ENCODE measurements at places on chromosomes 12 and 14.

GRCh38 chr14:89760086-89760485 lies 194.4 kb downstream of the EFCAB11 start:
- no peak for DNase-seq

DNA sequence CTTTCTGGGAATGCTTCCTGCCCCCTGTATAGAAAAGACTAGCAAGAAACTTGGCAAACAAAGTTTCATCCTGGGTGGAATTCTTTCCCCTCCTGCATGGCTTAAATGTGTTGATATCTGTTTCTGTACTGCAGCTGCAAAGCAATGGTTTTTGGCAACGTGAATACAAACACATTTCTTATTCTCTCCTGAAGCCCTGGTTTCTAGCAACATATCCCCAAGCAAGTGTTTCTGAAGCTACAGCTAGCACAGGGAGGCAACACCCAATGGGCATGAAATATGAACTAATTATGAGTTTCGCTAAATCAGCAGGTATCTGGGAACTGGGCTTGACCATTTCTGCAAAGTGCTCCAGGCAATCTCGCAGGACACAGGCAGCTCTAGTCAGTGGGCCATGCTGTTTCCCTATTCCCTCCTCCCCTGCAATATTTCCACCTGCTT lies 392.3 kb upstream of the TMPO start:
- DNase-seq, result no peak

DNA sequence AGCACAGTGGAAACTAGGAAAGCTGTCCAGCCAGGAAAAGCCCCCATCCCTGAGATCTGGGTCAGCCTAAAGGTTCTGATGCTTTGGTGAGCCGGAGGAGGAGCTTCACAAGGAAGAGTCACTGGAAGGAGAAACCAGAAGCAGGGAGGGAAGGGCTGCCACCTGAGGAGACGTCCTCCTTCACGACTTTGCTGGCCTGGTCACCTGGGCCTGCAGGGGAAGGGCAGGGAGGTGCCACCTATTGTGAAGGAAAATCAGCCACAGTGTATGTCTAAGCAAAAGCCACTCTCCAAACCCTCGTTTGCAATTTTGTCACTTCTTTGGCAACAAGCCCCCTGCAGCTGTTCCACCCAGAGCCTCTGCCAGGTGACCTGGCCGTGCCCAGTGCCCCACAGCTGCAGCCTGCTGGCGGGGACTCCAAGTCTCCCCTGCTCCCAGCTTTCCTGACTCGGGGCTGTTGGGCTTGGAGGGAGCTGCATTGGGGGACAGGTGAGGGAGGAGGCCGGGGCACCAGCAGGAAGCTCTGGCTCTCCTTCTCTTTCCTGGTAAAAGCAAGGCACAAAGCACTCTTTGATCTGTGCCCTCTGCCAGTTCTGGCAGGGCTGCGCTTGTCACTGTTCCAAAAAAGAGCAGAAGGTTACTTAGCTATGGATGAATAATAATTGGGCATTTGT lies 120.9 kb upstream of the BCL2L14 start:
- DNase-seq, result no peak

DNA sequence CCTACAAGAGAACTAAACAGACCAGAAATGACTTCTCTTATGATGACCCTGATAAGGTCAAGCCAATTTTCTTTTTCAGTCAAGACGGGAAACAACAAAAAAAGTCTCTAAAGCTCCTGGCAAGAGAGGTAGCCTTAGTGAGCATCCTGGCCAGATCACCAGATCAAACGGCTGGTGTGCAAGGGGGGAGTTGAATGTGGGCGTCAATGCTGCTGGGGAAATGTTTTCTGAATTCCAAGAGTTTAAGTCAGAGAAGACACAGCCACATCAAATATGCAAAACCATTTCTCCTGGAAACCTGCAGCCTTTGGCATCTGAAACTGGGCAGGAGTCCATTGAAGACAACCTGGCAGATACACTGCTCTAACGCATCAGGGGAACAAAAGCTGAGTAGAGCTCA lies 16.0 kb upstream of the SELPLG start:
- DNase-seq, result no peak

- no peak for DNase-seq
These were observed 171.8 kb upstream of the PWP1 start for GRCh38 chr12:107513636-107514400.

DNA sequence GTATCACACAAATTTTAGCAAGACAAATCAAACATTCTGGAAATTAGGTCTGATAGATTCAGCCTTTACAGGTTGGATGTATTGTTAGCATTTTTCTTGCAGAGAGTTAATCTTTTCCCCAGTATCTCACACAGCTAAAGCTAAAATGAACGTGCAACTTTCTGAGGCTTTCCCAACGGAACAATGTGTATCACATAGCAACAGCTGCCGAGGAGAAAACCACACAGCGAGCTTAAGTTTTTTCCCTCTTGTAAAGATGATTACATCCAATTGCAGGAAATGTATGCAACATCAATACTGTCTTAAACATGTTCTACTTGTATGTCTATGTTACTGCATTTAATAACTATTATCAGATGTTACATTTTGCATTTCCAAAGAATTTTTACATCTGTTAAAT lies 182.2 kb downstream of the CCDC59 start:
- no peak for DNase-seq

DNA sequence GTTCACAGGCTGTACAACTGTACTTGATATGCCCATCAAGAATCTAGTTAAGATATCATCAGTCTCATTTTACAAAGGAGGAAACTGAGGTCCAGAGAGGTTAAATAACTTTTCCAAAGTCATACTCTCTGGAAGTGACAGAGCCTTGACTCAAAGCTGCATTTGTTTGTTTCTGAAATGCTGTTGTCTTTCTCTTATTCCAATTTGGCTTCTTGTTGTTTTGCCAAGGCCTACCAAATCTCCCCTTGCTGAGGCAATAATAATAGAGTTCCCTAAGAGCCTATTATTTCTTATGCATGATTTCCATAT lies 79.8 kb upstream of the C12orf71 start:
- no peak for DNase-seq

GRCh38 chr12:57213763-57214397 lies 2.7 kb upstream of the NXPH4 start:
- no peak for DNase-seq

DNA sequence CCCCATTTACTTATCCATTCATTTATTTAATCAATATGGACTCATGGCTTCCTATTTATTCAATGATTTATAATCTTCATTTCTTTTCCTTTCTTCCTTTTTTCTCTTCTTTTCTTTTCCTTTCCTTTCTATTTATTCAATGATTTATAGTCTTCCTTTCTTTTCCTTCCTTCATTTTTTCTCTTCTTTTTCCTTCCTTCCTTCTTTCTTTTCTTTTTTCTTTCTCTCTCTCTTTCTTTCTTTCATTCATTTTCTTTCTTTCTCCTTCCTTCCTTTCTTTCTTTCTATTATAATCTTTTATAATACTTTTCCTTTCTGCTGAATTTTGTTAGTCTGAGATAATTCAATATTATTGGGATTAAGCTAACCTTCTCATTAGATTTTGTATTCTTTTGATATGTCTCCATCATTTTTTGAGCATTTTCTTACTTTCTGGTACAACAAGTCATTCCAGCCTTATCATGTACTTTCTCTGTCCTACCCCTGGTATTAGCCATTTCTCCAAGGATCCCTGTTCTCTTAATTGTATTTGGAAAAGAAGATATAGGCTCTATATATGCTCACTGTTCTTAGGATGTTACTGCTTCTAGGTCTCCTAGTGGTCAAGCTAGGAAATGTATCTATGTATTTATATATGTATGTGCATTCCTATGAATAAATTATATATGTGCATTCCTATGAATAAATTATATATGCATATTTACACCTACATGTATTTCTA lies 12.1 kb downstream of the LACRT start:
- DNase-seq, result no peak

All from keratinocyte (primary cell).